HFFc6 (cell line): ENCODE measurements at places on chromosomes 3 and 15. TPM values are rescaled to one million over a fixed set of nuclear protein-coding genes. Genes with fewer than 3 reads are reported as not detected.

- no peak for DNase-seq
Measured at GRCh38 chr3:43004282-43004681, 25.2 kb downstream of the GASK1A start.

- DNase-seq: no peak
Measured at GRCh38 chr15:92650256-92650655, 5.3 kb downstream of the FAM174B start.

GRCh38 chr3:155012584-155012983 lies 67.5 kb upstream of the MME start:
- no peak for DNase-seq

DNA sequence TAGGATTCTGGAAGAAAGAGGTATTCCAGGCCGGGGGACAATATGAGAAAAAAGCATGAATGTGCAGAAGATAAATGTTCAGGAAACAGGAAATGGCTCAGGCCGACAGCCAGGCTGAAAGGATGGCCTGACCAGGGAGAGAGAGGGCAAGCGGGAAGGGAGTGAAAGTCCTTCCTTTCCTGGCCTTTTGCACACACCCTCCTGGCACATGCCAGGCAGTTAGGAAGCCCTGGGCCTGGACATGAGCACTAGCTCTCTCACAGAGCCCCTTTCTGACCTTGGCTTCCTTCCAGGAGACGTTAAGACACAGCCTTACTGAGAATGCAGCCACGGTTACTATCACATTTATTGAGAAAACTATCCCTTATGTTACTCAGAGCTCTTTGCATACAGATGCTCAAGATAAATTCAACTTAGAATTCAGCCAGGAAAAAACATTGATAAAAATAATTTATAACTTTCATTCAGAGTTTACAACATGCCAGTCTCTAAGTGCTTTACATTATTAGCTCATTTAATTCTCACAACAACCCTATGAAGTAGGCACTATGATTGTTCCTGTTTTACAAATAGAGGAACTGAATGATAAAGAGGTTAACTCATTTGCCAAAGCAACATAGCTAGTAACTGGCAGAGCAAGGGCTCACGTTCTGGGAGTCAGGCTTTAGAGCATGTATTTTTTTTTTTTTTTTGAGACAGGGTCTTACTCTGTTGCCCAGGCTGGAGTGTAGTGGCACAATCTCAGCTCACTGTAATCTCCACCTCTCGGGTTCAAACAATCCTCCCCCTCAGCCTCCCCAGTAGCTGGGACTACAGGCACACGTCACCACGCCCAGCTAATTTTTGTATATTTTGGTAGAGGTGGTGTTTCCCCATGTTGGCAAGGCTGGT lies 39.4 kb upstream of the SMAD3 start:
- DNase-seq: peak; percentile 52

DNA sequence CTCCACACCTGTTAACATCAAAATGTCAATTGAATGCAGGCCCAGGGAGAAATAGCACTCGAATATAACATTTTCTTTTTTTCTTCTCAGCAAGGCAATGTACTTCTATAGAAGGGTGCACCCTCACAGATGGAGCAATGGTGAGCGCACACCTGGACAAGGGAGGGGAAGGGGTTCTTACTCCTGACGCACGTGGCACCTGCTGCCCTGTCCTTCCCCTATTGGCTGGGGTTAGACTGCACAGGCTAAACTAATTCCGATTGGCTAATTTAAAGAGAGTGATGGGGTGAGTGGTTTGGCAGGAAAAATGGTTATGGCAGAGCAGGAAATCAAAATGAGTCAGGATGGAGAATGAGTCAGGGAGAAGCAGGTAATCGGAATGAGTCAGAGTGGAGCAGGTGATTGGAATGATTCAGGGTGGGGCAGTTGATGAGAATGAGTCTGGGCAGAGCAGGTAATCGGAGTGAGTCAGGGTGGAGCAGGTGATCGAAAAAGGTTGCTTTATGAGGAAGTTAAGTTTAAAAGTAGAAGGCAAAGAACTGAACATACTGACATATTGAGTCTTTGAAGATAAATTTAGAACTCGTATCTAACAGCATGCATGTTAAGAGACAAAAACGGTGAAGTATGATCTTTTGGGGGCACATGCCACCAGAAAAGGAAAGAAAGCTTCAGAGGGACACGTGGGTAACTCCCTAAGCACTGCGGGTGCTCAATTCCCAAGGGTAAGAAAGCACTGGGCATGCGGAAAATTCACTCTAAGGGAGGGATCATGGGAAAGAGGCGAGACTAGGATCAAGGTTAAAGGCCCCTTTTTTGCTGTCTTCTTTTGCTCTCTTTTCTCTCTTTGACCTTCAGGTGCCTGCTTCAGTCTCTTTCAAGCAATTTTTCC lies 72.9 kb upstream of the GALNT15 start:
- DNase-seq: peak; percentile 16

- no peak for DNase-seq
Measured at GRCh38 chr15:74468341-74469032, 7.5 kb upstream of the UBL7 start.

GRCh38 chr15:69525543-69525942 lies 72.9 kb downstream of the RPLP1 start:
- no peak for DNase-seq

DNA sequence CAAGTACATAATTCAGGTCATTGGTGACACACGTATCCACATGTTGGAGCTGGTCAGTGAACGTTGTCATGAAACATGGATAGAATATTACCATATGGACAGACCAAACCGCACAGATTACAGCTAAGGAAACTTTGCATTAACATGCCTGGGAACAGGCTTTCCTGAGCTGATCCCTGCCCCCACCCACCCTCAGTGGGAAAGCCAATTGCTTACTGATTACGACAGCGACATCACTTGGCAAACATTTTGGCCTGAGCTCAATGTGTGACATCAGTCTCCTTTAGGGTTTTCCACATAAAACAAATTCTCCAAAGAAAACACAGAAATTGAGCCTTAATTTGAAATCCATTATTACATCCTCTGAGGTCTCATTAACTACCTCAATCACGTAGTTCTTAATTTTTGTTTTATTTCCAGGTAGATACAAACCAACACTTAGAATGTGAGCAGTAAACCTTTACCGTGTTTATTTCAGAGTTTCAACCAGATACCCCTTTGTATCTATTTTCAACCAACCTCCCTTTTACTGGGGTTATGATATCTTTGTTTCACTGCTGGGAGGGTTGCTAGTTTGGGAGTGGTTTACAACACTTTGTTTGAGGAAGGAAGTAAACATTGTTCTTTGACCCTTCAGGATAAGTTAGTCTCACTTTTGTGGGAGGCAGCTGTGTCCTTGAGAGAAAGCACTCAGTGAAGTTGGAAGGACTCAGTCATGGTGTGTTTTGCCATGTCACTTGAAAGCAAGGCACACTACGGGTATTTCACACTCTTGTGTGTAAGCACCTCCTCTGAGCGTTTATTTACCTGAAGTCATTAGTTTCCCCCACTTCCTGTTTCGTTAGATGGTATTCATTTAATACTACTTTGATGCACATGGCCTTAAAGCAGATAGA lies 103.1 kb downstream of the CMSS1 start:
- DNase-seq: no peak

DNA sequence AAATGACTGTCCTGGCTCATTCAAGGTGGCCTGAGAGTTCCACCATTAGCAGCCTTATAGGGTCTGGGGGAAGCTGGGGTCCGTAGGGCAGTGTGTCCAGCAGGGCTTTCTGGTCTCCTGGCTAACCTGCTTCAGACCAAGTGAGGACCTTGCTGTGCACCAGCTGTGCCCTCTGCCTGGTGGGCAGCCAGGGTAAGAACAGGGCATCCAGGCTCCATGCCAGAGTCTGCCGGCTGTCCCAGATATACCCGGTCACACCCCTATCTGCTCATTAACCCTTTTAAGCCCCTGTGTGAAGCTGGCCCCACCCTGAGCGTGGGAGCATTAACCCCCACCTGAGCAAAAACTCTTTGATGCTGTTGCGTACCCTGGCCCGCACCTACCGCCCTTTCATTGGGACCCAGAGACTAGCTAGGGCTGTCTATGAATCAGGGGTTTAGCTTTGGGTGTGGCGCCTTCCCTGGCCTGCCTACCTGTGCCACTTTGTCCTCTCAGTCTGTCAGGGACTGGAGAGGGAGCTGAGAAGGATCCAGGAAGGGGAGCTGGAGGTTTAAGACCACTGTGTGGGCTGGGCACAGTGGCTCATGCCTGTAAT lies 17.6 kb downstream of the SEMA3F start:
- no peak for DNase-seq

DNA sequence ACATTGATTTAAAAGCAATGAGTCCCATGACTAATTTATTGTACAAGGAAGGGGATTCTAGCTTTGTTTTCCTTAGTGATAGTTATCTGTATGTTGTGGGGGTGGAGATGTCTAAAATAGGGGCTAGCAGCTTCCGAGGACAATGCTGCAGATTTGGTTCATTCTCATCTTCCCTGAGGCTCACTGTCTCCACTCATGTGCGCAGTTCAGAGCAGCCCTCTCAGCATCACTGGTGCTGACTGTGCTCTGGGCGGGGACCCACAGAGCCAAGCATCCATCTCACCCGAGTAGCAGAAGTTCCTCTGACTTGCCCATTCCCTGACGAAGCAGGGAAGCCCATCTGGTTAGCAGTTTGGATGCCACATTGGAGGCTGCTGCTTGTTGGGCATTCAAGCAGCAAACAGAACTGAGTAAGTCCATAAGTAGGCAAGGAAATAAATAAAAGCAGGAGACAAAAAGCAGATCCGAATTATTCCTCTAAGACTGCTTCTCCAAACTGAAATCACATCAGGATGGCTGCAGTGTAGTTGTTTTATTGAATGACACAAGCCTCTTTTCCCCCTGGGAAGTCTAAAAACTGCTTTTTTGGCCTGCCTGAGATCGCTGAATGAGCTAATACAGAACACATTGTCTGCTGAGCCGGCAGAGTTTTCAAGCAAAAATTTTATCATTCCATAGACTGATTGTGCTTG lies 27.5 kb downstream of the RARB start:
- peak; percentile 54 for DNase-seq

GRCh38 chr3:174775603-174776002 lies 83.5 kb upstream of the NAALADL2 start:
- no peak for DNase-seq

GRCh38 chr15:98548139-98548971 lies 100.0 kb upstream of the IGF1R start:
- DNase-seq: peak; percentile 25

GRCh38 chr15:77507911-77508310 lies 87.2 kb downstream of the HMG20A start:
- DNase-seq: no peak

- peak; percentile 93 for DNase-seq
Measured at GRCh38 chr3:45509038-45509767, 85.3 kb upstream of the LIMD1 start.

DNA sequence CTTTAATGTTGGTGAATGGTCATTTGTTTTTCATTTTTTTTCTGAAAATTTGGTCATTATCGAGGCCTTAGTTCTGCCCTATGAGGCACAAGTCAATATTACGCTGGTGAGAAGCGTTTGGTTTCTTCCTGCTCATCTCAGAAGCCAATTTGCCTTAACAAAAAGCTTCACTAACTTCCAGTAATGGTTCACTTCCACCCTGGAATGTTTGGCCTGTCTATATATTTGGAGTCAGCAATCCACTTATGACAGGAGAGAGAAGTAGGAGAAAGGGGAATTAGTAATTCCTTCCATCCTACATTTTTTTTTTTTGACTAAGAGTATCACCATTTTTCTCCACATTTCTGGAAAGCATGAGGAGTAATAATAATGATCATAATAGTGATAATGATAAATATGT lies 124.4 kb downstream of the DIPK2A start:
- DNase-seq: no peak

DNA sequence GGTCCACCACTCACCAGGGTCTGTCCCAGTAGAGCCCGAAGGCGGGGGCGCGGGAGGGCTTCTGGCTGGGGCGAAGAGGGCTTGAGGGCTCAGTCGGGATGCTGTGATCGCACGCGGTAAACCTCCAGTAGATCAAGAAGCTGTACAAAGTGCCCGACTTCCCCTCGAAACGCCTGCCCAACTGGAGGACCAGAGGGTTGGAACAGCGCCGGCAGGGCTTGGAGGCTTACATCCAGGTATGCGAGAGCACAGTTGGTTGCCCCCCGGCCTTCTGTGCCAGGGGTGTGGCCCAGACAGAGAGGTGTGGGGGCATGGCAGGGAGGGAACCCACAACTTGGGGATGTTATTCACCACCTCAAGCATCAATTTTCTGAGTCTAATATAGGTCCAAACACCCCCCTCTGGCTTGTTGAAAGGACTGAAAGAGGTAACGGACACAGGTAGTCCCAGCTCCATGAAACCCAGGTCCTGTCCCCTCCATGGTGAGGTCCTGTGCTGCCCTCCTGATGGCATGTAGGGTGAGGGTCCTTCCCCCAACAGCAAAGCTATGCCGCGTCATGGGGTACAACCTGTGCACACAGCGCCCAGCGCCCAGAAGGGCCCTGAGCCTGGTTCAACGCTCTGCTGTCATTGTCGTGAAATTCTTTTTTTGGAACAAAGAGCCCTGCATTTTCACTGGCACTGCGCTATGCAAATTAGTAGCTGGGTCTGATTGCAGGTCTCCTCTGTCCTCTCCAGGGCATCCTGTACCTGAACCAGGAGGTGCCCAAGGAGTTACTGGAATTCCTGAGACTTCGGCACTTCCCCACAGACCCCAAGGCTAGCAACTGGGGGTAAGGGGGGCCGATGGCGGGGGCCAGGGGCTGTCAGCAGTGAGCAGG lies 1.2 kb downstream of the SNX22 start:
- DNase-seq: no peak

GOLGA6L7 gene
- total RNA-seq: not detected in 3 replicates

DUOXA1 gene
- 0.09 to 0.24 TPM in 2 of 3 replicates, not detected in the other for total RNA-seq

OIP5 gene
- total RNA-seq: 3.1 and 7.2 TPM in 2 replicates

ZIC4 gene
- 0.44 to 0.53 TPM (median 0.50 TPM) in 3 replicates for total RNA-seq

SERPINI2 gene
- not detected in 2 replicates for total RNA-seq
